Activated CD4-positive, alpha-beta memory T cell treated with anti-CD3 and anti-CD28 coated beads, Interleukin-2, amount 10 ng/mL, durations not matched to agents 7 days and 5 days (primary cell): ENCODE measurements at places on chromosomes 5 and 9.

GRCh38 chr9:20209391-20210340 lies 412.6 kb downstream of the MLLT3 start:
- peak; percentile 73 for DNase-seq

DNA sequence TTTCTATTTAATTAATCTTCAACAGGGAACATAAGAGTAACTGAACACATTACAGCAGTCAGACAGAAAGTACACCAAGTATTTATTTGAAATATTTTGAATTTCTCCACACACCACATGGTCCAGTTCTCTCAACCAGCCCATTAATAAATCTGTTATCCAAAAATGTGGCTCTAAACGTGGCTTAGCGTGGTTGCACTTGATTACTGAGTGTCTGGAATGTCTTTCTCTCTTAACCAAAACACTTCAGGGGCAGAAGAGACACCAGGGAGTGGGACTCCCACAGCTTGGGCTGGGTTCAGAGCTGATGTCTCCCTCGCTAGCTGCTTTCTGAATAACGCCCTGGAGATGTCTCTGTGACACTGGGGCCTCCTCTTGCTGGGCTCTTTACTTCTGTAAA lies 52.6 kb upstream of the FANCC start:
- no peak for DNase-seq

DNA sequence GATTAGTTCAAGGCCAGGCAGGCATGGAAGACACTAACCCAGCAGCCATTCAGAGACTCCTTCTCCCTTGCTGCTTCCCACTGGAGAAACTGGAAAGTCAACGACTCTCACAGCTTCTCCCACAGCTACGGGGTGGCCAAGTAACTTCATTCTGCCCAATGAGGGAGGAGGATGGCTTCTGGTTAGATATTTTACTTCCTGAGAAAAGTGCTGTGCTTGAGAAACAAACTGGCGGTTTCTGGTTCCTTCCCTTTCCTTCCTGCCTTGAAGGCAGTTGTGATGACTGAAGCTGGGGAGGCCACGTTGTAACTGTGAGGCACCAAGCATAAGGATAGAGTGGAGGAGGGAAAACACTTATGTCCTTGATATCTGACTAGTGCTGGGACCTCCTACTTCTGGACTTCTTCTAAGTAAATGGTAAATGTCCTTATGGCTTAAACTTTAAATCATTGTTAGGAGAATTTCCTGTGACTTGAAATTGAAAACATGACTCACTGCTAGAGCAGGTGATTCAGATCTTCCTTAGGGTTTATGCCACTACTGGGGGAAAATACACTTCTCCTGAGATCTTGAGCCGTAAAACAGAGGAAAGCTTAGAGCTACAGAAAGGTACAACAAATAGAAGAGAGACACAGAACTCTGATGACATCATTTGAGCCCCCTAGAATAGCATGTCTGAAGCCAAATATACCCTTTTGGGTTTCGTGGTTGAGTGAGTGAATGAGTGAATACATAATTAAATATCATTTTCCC lies 3.1 kb upstream of the GNPDA1 start:
- DNase-seq, result peak; percentile 67

DNA sequence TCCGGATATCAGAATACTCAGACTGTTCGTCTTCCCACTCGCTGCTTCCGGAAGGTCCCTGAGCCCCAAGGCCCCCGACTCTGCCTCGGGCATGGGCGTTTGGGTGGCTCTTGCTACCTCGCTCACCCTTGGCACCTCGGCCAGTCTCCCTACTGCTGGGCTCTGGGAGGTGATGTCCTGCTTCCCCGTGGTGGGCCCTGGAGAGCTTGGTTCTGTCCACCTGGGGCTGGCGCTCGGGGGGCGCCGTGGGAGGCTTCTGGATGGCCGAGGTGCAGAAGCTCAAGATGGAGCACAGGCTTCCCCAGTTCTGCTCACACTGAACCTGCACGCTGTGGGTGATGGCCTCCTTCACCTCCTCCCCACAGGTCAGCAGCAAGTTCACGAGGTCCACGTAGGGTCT lies 10.4 kb downstream of the STC2 start:
- DNase-seq, result no peak

- no peak for DNase-seq
These were observed 245.4 kb downstream of the DENND1A start for GRCh38 chr9:123684393-123685149.

DNA sequence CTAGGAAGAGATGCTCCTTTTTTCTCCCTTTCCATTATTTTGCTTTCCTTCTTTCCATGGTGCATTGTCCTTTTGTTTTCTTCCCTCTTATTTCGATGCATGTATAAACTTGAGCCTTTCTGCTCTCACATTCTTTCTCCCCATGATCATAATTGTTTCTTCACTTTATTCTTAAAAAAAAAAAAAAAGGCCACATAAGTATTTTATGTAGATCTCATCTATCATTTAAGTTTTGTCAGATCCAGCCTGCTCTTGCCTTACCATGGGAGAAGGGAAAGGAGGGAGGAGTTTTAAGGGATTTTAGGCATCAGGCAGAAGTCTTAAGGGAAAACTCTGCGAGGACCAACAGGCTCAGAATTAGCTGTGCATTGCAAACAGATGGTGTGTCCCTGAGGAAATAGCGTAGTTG lies 11.1 kb downstream of the TGFBR1 start:
- no peak for DNase-seq

- DNase-seq, result no peak
These were observed 11.9 kb downstream of the DAB2 start for GRCh38 chr5:39412721-39413394.

DNA sequence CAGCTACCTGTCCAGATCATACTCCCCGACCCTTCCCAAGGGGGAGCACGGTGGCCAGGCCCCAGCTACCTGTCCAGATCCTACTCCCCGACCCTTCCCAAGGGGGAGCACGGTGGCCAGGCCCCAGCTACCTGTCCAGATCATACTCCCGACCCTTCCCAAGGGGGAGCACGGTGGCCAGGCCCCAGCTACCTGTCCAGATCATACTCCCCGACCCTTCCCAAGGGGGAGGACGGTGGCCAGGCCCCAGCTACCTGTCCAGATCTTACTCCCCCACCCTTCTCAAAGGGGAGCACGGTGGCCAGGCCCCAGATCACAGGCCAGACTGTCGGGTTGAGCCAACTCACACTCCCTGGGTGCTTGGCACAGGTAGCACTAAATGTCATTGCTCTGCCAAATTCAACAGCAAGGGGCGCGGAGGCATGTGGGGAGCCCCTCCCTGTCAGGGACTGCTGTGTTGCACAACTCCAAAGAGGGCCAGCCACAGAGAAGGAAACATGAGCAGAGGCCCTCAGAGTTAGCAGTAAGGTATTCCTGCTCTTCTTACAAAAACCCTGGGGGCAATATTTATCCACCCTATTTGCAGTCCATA lies 136.9 kb downstream of the OLFM1 start:
- DNase-seq, result no peak

- no peak for DNase-seq
These were observed 87.7 kb upstream of the CKMT2 start for GRCh38 chr5:81145329-81145935.

GRCh38 chr9:126806336-126806735 lies 1.5 kb downstream of the ZBTB43 start:
- DNase-seq, result no peak

- DNase-seq, result no peak
These were observed 61.5 kb downstream of the OSTF1 start for GRCh38 chr9:75149841-75150241.

DNA sequence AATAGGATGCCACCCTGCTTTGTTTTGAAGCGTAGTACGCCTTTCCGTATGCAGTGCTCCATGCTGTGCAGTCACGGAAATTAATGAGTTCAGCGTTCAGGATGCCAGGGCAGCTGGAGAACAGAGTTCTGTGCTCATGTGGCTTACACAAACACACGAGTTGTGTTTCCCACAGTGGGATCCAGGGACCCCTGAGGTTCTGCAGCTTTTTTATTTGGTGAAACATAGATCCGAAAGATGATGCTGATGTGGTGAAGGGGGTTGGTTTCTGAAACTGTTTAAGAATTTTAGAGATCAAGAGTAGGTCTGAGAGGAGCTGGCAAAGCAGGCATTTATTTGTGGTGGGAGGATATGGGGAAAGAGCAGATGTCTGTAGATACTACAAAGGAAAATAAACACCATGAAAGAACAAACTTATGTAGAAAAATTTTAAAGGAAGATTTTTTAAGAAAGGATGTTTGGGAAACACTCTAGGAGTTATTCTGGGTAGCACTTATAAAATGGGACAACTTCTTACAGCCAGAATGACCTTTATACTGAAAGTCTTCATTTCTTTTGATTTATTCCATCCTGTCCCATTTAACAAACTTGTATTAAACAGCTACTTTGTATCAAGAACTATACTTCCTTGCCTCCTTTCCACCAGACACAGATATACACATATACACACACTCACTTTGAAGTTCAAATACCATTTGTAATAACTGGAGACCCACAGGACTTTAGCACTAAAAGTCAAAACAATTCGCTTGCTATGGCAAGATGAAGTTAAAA lies 52.7 kb downstream of the ITGA1 start:
- DNase-seq, result no peak

- DNase-seq, result no peak
These were observed 320.0 kb downstream of the FBXL17 start for GRCh38 chr5:108061941-108062340.

DNA sequence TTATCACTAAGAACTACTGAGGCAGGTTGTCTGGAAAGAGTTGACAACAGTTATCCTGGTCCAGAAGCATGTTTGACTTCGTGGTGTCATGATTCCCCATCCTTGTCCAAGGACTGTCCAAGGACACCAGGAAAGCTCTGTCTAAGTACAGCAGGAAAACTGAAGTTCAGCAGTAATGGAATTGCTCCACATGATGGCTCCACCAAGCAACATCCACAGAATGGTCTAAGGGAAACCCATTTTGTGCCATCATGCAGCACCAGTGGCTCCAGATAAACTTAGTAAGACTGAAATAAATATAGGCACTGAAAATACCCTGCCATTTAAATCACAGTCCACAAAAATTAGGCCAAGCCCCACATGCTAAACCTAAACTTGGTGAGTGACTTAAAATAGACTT lies 192.8 kb downstream of the CDH18 start:
- no peak for DNase-seq

- no peak for DNase-seq
These were observed 73.3 kb upstream of the TBC1D2 start for GRCh38 chr9:98328770-98329169.

DNA sequence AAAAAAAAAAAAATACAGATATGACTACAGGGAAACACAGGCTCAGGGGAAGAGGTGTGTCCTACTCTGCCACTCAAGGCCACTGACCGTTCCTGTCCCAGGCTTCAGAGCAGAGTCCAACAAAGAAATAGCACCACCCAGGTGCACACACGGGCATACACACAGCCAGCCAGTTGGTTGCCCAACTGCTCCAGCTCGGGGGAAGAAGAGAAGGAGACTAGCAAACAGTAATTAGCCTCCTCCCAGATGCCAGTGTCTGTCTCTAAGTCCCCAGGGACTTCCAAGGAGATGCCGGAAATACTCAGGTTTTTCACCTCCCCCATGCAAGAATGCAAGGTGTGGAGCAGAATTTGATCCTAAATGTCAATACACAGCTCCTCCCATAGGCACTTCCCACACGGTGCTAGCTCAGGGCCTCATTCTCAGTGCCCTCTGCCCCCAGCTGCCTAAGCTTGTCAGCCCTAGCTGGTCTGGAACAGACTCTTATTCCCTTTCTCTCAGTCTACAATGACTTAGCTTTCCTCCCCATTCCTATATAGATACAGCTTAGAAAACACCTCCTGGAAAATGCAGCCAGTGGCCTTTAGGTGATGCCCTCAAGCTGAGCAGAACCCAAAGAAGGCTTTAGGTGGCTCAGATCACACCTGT lies 1.7 kb downstream of the MYORG start:
- DNase-seq, result no peak

GRCh38 chr5:57302164-57302563 lies 128.3 kb downstream of the GPBP1 start:
- no peak for DNase-seq

DNA sequence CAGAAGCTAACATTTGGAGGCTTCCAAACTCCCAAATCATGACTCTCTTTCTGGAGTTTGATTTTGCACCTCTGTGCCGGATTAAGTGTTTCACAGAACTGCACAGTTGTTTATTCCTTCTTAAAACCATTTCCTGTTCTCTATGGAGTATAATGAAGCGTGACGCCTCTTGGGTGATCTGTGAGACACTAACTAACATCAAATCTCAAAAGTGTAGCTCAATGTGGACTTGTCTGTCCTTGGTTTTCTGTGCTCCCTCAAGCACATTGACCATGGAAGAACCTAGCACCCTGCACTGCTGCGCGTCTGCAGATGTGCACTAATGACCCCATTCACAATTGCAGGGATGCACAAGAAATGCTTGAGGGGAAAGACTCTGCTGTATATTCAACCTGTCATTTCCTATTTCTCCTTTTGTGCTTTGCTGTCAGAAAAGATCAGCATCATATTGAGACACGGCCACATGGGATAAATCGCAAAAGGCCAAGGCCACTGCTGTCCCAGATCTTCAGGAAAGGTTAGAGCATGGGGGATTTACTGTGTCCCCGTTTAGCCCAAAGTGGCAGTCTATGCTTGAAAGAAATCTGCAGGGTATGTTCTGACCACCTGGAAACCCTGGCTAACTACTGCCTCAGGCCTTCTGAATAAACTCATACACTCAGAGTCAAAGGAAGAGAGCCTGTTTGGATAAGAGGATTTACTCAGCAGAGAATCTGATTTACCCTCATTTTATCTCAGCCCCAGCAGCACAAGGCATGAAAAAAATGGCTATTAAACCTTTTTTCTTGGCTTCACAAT lies 109.6 kb downstream of the BAAT start:
- DNase-seq, result no peak

GRCh38 chr5:64506567-64507263 lies 900 bp downstream of the RGS7BP start:
- DNase-seq, result no peak

DNA sequence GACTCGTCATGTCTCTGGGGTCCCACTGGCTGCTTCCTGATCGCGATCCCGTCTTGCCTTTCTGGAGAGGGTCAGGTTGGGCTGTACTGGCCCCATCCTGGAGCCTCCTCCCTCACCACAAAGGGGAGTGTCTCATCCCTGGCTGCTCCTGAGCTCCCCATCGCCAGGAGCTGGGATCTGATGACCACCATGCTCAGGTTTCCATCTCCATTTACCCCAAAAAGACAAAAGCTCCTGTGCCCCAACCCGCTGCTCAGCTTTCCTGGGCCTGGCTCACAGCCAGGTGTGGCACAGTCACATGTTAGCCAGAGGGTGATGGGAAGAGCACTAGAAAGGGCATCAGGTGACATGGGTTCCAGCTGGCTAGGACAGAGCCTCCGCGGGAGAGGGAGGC lies 47.3 kb upstream of the CDKN2AIPNL start:
- DNase-seq, result no peak
